Kidney (tissue), 22 donors: ENCODE measurements at places on chromosomes 16 and 17.

DNA sequence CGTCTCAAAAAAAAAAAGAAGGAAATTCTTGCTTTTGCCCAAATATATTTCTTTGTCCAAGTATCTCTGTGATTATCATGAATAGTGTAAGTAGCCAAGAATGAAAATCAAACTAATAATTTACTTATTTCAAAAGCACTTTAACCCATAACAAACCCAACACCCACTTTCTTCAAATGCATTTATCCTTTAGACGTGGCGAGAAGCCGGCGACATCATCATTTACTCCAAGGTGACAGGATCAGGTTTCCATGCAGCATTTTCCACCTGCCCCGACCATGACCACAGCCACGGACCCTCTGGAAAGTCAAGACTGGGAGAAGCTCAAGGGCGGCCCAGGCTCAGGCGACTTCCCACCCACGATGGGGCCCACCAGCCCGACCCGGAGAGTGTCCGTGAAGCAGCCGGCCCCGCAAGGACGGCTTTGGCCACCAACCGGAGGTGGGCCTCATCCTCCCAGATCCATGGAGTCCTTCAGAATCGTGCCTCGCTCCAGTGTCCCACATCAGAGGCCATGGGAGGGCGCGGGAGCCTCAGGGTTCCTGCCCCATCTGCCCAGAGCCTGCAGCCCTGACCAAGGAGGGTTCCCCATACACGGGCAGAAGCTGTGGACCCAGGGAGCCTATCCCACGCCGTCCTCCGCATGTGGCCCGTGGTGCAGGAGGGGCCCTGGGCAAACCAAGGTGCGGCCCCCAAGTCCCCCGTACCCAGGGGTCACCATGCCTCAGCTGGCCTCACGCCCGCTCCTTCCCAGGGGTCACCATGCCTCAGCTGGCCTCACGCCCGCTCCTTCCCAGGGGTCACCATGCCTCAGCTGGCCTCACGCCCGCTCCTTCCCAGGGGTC, 18.7 kb downstream of the UTS2R start:
- H3K36me3 ChIP-seq: no peaks in the 10 kb centered on the region
- no peak overlapping the region for H3K27ac ChIP-seq
- H3K4me1 ChIP-seq: peaks cover 2% of the 10 kb centered on the region
- no peak overlapping the region for H3K4me3 ChIP-seq

GRCh38 chr16:50709061-50709684, 15.8 kb downstream of the NOD2 start:
- no peaks in the 10 kb centered on the region for H3K36me3 ChIP-seq
- no peaks in the 10 kb centered on the region for H3K27me3 ChIP-seq
- H3K4me3 ChIP-seq: no peak overlapping the region
- H3K27ac ChIP-seq: no peak overlapping the region
- no peak for DNase-seq
- H3K4me1 ChIP-seq: no peaks in the 10 kb centered on the region

- no peaks in the 10 kb centered on the region for H3K4me1 ChIP-seq
- no peak for DNase-seq
- H3K27ac ChIP-seq: no peak overlapping the region
- H3K27me3 ChIP-seq: no peaks in the 10 kb centered on the region
Observed at GRCh38 chr16:77970371-77970770, 52.0 kb upstream of the CLEC3A start.

DNA sequence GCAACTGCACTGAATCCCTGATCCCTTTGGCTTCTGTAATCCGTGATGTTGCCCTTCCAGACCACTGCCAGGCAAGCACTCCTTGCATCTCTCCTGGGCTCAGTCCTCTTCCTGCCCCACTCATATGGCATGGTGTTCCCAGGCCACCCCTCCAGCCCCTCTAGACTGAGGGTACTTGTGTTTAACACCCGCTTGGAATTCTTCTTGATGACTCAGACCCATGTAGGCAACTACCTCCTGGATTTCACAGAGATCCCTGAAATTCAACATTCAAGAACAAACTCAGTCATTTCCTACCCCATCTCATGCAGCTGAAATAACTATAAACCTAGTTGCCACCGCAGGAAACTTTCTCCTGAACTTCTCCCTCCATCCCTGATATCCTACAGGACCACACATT, 541.9 kb upstream of the CDH11 start:
- no peaks in the 10 kb centered on the region for H3K4me1 ChIP-seq
- H3K27ac ChIP-seq: no peak overlapping the region
- H3K4me3 ChIP-seq: no peak overlapping the region

GRCh38 chr16:81316176-81316496, 1.4 kb downstream of the GAN start:
- no peak overlapping the region for H3K27ac ChIP-seq
- peak overlapping the region; percentile 62 for H3K4me3 ChIP-seq
- no peaks in the 10 kb centered on the region for H3K36me3 ChIP-seq
- DNase-seq: no peak
- no peaks in the 10 kb centered on the region for H3K27me3 ChIP-seq
- peaks cover 4% of the 10 kb centered on the region for H3K4me1 ChIP-seq

DNA sequence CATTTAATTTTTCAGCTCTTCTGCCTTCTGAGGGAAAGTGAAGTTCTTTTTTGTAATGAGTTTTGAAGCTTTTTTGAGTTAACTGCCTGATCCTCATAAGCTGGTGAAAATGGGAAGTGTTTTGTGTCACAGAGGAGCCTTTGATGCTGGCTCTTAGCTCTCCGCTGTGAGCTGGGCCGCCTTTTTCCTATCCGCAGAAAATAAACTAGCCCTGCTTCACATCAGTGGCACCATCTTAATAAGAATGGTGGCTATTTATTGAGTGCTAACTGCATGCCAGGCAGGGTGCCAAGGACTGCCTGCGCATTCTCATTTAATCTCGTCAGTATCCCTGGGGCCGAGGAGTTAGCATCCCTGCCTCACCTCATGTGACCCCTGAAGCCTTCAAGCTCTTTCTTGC, 309.0 kb downstream of the CPPED1 start:
- no peak overlapping the region for H3K27ac ChIP-seq
- peaks cover 19% of the 10 kb centered on the region for H3K4me1 ChIP-seq
- DNase-seq: no peak
- H3K27me3 ChIP-seq: no peaks in the 10 kb centered on the region
- H3K36me3 ChIP-seq: no peaks in the 10 kb centered on the region

DNA sequence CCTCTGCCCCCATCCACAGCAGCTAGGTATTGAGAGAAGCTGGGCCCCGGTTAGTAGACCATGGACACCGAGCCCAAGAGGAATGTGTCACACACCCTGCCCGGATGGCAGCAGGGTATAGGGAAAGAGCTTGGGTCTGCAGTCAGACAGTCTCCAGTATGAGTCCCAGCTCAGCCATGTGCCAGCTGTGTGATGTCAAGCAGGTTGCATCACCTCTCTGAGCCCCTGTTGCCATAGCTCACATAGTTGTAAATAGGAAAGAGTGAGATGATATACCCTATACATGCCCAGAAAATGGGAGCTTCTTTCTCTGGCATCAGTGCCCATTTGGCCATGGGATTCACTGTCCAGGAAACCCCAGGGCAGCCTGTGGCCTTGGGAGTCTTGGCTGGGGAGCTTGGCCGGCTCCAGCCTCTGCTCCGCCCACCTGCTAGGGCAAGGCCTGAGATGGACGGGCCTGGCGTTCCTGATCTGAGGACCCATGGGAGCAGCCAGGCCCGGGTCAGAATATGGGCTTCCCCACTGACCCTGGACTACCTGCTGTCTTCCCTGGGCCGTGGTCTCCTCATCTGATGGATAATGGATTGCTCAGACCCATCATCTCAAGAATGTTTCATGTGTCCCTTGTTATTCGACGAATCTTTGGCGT, 13.2 kb downstream of the CD300LG start:
- H3K4me3 ChIP-seq: no peak overlapping the region
- peak; percentile 36 for DNase-seq
- H3K27me3 ChIP-seq: no peaks in the 10 kb centered on the region
